ENCODE measurements at places on chromosomes 6 and 20. TPM values are rescaled to one million over a fixed set of nuclear protein-coding genes. Genes with fewer than 3 reads are reported as not detected.

DNA sequence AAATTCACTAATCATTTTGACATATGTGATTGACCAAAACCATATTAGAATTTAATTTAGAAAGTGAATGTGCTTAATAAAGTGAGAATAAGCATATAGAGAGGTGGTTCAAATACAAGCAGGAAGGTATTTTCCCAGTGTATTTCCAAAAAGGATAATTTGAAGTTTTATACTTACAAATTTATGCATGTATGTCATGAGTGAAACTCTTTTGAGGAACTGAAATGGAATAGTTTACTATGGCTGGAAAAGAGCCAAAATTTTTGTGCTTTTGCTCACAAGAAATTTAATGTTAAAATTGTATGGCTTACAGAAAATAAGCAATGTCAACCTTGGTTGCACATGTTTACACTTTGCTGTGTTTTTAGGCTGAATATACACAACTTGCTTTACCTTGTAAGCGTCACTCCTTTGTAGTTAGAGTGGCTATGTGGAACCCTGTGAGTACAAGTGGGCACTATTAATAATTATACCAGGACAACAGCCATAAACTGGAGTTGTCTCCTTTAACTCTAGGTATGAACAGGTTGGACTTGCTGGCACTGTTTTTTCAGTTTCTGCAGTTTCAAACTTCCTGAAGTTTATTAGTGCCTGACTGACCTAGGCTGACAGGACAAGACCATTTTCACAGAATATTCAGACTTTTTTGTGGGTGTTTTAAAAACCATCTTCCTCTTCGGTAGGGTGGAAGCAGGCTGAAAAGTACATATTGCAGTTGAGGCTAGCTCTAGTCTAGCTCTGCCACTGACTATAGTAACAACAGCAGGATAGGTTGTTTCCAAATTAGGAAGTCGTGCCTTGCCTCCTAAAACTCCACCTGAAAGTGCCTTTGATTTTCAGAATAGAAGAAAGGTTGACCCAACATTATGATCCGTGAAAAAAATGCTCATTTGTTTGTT is 6.0 kb downstream of the AFDN start:
- DNase-seq = no peak

DNA sequence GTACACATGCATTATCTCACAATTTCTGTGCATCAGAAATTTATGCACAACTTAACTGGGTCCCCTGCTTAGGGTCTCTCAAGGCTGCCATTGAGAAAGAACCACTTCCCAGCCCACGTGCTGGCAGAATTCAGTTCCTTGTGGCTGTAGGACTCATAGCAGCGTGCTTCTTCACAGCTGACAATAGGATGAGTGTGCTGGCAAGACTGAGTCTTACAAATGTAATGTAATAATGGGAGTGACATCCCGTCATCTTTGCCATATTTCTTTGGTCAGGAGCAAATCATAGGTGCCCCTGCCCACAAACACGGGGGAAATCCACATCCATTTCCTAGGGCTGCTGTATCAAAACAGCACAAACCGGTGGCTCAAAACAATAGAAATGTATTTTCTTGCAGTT is 77.4 kb downstream of the FIG4 start:
- DNase-seq = no peak

GRCh38 chr6:128394167-128394566 is 126.2 kb downstream of the PTPRK start:
- DNase-seq = no peak

SFT2D1 gene
- polyA plus RNA-seq = 70.0 TPM
